ENCODE measurements at places on chromosomes 3 and 15.

DNA sequence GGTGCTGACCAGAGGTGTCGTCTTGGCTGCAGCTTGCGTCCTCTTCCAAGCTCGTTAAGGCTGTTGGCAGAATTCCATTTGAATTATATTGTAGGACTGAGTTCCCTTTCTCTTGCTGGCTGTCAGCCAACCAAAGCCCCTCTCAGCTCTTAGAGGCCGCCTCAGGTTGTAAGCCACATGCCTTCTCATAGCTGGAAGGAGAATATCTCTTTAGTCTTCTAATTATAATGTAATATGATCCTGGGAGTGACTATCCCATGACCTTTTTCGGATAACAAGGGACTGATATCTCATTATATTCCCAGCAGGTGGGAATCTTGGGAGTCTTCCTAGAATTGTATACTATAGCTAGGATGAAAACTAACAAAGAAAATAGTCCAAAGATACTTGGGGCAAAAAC lies 4.8 kb downstream of the SCG5 start:
- no peak for DNase-seq
- H3K27ac ChIP-seq, result no peak overlapping the region
- H3K4me1 ChIP-seq, result no peaks in the 10 kb centered on the region
- H3K36me3 ChIP-seq, result peaks cover 35% of the 10 kb centered on the region

GRCh38 chr3:33658991-33659848 lies 58.8 kb downstream of the CLASP2 start:
- H3K27me3 ChIP-seq, result no peaks in the 10 kb centered on the region
- peaks cover 8% of the 10 kb centered on the region for H3K36me3 ChIP-seq
- DNase-seq, result peak; percentile 50
- H3K4me3 ChIP-seq, result peak overlapping the region; percentile 50
- H3K27ac ChIP-seq, result peak overlapping the region; percentile 10

- peaks cover 34% of the 10 kb centered on the region for H3K36me3 ChIP-seq
- no peak for DNase-seq
- H3K4me1 ChIP-seq, result peaks cover 20% of the 10 kb centered on the region
- H3K27ac ChIP-seq, result peak overlapping the region; percentile 39
Measured at GRCh38 chr15:77482570-77482969, 61.9 kb downstream of the HMG20A start.

DNA sequence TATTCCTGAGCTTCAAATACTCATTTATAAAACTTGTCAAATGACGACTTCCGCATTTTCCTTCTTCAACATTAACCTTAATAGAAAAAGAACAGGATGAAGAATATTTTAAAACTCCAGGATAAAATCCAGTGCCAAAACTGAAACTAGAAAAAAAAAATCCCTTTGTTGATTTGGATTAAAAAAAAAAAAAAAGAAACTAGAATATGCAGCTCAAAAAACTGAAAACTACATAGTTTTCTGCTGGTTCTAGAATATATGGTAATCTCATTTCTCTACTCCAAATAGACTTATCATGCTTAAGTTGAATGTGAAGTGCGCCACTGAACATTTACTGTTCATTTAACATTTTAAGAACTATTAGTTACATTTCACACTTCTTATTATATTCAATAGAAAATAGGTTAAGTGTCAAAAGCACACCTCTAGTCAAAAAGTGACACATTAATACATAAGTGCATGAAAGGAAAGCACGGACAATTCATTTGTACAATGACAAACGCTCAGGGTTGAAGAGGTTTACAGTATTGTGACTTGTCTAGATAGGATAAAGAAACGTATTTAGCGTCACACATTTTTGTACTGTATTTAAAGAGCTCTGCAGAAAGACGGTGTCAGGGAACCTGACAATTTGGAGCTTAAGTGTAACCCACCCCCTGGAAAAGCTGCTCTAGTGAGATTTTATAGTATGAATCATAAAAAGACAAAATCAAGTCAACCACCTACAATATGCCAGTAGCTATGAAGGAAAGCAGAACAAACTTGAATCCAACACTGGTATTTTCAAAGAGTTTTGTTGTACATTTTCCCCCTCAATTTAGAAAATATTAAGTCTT lies 5.8 kb downstream of the TRA2B start:
- no peak for DNase-seq
- H3K4me1 ChIP-seq, result peaks cover 67% of the 10 kb centered on the region
- no peaks in the 10 kb centered on the region for H3K27me3 ChIP-seq
- H3K4me3 ChIP-seq, result peak overlapping the region; percentile 66

DNA sequence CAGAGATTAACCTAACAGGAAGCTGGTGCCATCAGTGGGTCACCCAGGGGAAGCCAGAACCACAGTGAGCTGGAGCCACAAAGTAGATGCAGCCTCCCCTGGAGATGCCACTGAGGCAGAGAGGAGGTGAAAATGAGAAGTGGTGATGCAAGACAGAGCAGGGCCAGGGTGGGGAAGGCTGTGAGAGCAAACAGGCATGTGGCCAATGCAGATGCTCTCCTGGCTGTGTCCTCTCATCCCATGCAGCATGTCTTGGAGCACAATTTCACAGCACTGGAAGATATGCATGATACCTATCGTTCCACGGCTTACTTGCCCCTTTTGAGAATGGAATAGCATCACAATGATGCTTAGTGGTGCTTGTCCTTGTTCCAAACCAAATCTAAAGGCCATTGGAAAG lies 126.3 kb downstream of the ABHD5 start:
- DNase-seq, result no peak
- peaks cover 9% of the 10 kb centered on the region for H3K4me1 ChIP-seq
- peaks cover 16% of the 10 kb centered on the region for H3K27me3 ChIP-seq
- H3K4me3 ChIP-seq, result no peak overlapping the region
- H3K36me3 ChIP-seq, result no peaks in the 10 kb centered on the region
- no peak overlapping the region for H3K27ac ChIP-seq

- no peak for DNase-seq
- no peaks in the 10 kb centered on the region for H3K4me1 ChIP-seq
- no peak overlapping the region for H3K4me3 ChIP-seq
- no peaks in the 10 kb centered on the region for H3K36me3 ChIP-seq
- H3K27me3 ChIP-seq, result peaks cover 35% of the 10 kb centered on the region
- H3K27ac ChIP-seq, result no peak overlapping the region
Measured at GRCh38 chr3:119800844-119801243, 18.9 kb downstream of the NR1I2 start.

- peaks cover 3% of the 10 kb centered on the region for H3K27me3 ChIP-seq
- H3K36me3 ChIP-seq, result no peaks in the 10 kb centered on the region
- H3K4me3 ChIP-seq, result no peak overlapping the region
- no peak for DNase-seq
Measured at GRCh38 chr15:87577336-87577735, 679.2 kb downstream of the NTRK3 start.

GRCh38 chr3:28124882-28125281 lies 116.5 kb upstream of the CMC1 start:
- DNase-seq, result no peak
- H3K36me3 ChIP-seq, result no peaks in the 10 kb centered on the region
- no peaks in the 10 kb centered on the region for H3K4me1 ChIP-seq
- no peaks in the 10 kb centered on the region for H3K27me3 ChIP-seq

GRCh38 chr15:70427167-70428120 lies 329.7 kb upstream of the TLE3 start:
- peaks cover 7% of the 10 kb centered on the region for H3K36me3 ChIP-seq
- no peak overlapping the region for H3K27ac ChIP-seq
- no peak overlapping the region for H3K4me3 ChIP-seq

GRCh38 chr3:171797873-171798272 lies 12.4 kb downstream of the PLD1 start:
- no peaks in the 10 kb centered on the region for H3K4me1 ChIP-seq
- DNase-seq, result no peak
- no peak overlapping the region for H3K4me3 ChIP-seq

DNA sequence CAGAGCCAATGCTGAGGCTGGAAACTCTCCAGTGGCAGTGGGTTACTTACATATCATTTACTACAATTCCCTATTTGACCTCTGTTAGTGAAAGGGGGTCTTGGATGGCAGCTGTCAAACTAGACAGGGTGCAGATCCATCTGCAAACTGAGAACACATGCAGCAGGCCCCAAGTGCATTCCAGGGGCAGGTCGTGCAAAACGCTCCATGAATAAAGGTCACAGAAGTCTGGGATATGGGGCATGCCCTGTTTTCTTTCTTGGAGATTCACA lies 25.0 kb upstream of the RAD18 start:
- no peak overlapping the region for H3K27ac ChIP-seq
- H3K4me1 ChIP-seq, result no peaks in the 10 kb centered on the region
- H3K36me3 ChIP-seq, result no peaks in the 10 kb centered on the region

GRCh38 chr15:63090887-63091286 lies 30.8 kb upstream of the LACTB start:
- no peaks in the 10 kb centered on the region for H3K36me3 ChIP-seq
- H3K27ac ChIP-seq, result no peak overlapping the region
- no peak for DNase-seq

DNA sequence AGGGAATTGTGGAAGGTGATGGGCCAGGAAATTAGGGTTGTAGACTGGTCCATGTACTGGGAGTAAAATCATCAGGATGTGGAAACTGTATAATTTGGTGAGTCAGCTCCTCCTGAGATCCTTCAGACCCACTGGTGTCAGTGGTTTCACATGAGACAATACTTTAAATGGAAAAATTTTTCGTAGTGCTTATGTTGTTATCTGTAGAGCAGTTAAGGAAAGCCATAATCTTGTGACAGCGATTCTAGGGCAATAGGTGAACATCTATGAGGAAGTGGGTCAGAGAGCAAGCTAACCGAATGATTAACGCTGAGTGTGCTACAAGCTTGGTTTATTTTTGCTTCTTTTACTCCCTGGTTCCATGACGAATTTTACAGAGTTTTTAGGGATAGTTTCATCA lies 200.6 kb downstream of the CADM2 start:
- H3K27me3 ChIP-seq, result no peaks in the 10 kb centered on the region
- H3K4me1 ChIP-seq, result no peaks in the 10 kb centered on the region
- H3K4me3 ChIP-seq, result no peak overlapping the region
- DNase-seq, result no peak

- no peak overlapping the region for H3K4me3 ChIP-seq
- H3K4me1 ChIP-seq, result peaks cover 50% of the 10 kb centered on the region
- peak overlapping the region; percentile 87 for H3K27ac ChIP-seq
- no peaks in the 10 kb centered on the region for H3K27me3 ChIP-seq
Measured at GRCh38 chr15:85318732-85319076, 61.7 kb upstream of the AKAP13 start.

DNA sequence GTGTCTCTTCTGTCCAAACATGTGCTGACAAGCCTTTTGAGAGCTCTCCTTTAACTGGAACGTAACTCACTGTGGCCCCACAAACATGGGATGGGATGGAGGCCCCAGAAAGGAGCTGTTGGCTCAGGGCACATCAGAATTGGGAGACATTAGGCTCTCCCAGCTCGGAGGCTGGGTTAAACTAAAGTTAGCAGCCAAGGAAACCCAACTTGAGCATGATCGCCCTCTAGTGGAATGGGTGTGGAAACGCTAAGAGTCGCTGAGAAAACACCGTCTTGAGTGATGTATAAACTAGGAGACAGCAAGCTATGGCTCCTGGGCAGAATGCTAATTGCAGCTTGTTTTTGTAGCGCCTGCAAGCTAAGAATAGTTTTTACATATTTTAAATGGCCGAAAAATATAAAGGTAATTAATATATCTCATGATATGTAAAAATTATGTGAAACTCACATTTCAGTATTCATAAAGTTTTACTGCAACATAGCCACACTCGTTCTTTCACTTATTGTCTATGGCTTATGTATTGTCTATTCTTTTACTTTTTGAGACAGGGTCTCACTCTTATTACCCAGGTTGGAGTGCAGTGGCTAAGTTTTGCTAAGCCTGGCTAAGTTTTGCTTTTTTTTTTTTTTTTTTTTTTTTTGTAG lies 138.8 kb upstream of the HACD2 start:
- no peaks in the 10 kb centered on the region for H3K36me3 ChIP-seq
- H3K27ac ChIP-seq, result no peak overlapping the region
- peak; percentile 71 for DNase-seq
- no peak overlapping the region for H3K4me3 ChIP-seq
- H3K4me1 ChIP-seq, result no peaks in the 10 kb centered on the region

- H3K27me3 ChIP-seq, result peaks cover 11% of the 10 kb centered on the region
- H3K4me3 ChIP-seq, result no peak overlapping the region
- DNase-seq, result no peak
- no peaks in the 10 kb centered on the region for H3K4me1 ChIP-seq
- H3K36me3 ChIP-seq, result no peaks in the 10 kb centered on the region
Measured at GRCh38 chr3:172918165-172918564, 167.6 kb downstream of the ECT2 start.

GRCh38 chr15:47717036-47717612 lies at the start of gene SEMA6D:
SEMA6D (plus strand) TSS chr15:47717505; CDS start chr15:47759799, 42,294 bp downstream.
- no peak for DNase-seq
- no peak within 1 kb of the TSS for H3K27ac ChIP-seq
- H3K4me1 ChIP-seq, result peaks cover 2% of the 10 kb centered on the region

DNA sequence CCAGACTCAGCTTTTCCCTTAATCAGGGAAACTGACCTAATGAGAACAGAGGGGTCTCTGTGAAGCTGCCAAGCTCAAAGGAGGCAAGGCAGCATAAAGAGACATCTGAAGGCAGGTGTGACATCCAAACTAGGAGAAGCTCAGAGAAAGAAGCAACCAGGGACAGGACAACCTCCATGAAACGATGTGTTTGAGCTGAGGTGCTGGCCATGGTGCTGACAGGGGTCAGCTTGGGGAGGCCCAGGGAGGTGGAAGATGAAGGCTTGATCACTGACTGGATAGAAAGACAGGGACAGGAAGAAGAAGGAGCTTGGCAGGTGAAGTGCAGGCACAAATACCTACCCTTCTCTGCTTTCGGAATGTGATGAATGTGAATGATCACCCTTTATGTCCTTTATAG lies 179.5 kb upstream of the NSMCE3 start:
- no peak overlapping the region for H3K27ac ChIP-seq
- no peak for DNase-seq
- no peaks in the 10 kb centered on the region for H3K27me3 ChIP-seq
- peaks cover 12% of the 10 kb centered on the region for H3K4me1 ChIP-seq
- no peaks in the 10 kb centered on the region for H3K36me3 ChIP-seq

DNA sequence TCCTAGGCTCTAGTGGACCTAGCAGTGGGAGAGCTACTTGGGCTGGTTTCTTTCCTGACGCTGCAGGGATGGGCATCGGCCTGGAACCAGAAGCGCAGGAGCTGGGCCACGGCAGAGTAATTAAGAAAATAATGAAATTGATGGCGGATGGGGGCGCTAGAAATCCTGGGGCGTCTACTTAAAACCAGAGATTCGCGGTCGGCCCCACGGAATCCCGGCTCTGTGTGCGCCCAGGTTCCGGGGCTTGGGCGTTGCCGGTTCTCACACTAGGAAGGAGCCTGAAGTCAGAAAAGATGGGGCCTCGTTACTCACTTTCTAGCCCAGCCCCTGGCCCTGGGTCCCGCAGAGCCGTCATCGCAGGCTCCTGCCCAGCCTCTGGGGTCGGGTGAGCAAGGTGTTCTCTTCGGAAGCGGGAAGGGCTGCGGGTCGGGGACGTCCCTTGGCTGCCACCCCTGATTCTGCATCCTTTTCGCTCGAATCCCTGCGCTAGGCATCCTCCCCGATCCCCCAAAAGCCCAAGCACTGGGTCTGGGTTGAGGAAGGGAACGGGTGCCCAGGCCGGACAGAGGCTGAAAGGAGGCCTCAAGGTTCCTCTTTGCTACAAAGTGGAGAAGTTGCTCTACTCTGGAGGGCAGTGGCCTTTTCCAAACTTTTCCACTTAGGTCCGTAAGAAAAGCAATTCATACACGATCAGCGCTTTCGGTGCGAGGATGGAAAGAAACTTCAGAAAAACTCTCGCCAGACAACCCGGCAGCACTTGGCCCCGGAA lies 6.1 kb downstream of the SOX14 start:
- no peak for DNase-seq
- peaks cover 8% of the 10 kb centered on the region for H3K4me1 ChIP-seq
- H3K36me3 ChIP-seq, result peaks cover 8% of the 10 kb centered on the region
- no peak overlapping the region for H3K27ac ChIP-seq
- peaks cover 96% of the 10 kb centered on the region for H3K27me3 ChIP-seq

GRCh38 chr15:63234451-63234870 lies 42.9 kb upstream of the APH1B start:
- peaks cover 22% of the 10 kb centered on the region for H3K36me3 ChIP-seq
- no peak for DNase-seq
- H3K4me3 ChIP-seq, result no peak overlapping the region
- no peaks in the 10 kb centered on the region for H3K27me3 ChIP-seq
- peak overlapping the region; percentile 42 for H3K27ac ChIP-seq
- H3K4me1 ChIP-seq, result peaks cover 63% of the 10 kb centered on the region
